ENCODE measurements at places on chromosomes 11 and 22. TPM values are rescaled to one million over a fixed set of nuclear protein-coding genes. Genes with fewer than 3 reads are reported as not detected.

The KRTAP5-8 gene
- 0.26 TPM for total RNA-seq

DNA sequence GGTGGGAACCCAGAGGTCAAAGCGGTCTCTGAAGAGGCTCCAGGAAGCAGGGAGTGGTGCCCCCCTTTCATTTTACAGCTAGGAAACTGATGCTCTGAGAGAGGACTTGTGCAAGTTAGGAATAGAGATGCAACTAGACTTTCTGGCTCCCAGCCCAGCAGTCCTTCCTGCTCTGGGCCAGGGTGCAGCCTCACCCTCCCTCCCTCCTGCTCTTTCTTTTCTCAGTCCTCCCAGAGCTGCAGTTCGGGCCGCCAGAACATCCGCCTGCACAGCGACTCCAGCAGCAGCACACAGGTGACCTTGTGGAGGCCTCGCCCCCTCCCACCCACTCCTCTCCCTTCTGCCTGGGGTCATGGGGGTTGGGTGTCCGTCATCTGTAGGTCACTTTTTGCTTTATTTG lies 51.5 kb downstream of the LHFPL7 start:
- no peak for DNase-seq

GRCh38 chr11:123250892-123251656 lies 56.0 kb upstream of the CLMP start:
- no peak for DNase-seq

DNA sequence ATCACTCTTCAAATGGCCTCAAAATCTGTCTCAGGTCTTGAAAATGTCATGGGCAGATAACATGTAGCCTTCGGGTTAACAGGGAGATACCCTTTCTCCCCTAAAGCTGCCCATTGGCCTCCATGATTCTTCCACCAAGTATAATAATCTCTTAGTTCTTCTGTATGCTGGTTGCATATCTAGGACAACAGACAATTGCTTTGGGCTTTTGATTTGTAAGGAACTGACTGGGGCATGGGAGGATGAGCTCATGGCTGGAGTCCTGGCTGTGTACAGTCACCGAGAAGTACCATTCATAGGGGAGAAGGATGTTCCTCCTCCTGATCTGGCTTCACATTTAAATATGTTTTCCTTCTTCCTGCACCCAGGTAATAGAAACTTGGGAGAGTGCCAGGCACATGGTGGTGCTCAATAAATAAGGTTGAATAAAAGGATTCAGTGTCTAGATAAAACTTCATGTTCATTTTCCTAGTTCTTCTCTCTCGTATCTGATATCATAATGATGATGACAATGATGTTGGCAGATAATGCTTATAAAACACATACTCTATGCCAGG lies 2.8 kb upstream of the AMPD3 start:
- no peak for DNase-seq

- DNase-seq = no peak
Observed at GRCh38 chr22:48373626-48374173, 1454.0 kb downstream of the BRD1 start.

- DNase-seq = no peak
Observed at GRCh38 chr11:113222241-113222640, 92.1 kb upstream of the TTC12 start.

- no peak for DNase-seq
Observed at GRCh38 chr22:22565981-22566380, 6.9 kb upstream of the PRAME start.

DNA sequence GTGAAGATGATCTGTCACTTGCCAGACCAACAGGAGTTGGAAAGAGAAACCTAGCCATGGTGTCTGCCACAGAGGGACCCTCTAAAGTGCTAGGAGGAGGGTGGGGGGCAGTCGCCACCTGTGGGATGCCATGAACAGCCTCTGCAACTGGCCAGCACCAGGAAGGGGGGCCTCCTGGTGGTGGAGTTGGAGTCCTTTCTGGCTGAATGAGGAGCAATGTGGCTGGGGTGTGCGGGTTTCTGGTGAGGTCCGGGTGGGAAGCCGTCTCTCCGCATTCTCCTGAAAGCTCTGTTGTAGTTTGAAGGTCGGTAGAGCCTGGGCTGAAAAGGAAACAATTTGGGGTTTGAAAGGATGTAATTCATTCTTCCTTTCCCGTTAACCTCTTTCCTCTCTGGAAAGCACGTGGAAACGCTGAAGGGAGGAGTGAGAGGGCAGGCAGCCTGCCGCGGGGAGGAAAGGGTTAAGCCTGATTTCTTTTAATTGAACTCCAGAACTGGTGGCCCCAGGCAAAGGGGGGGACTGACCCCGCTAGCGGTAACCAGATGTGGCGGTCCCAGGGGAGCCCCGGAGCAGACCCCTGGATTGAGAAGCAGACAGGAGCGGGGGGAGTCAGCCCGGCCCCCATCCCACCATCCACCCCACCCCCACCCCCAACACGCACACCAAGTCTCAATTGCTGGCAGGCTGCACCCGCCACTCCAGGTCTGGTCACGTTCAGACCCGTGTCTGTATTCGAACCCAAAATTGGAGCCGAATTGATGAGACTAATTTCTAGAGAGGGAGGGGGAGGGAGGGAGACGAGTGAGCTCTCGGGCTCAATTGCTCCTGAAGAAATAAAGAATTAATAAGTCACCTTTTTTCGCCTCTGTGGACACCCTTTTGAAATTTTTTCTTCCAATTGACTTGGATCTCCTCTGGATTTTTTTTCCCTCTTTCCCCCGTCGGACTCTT lies 1.8 kb upstream of the FLI1 start:
- DNase-seq = no peak

DNA sequence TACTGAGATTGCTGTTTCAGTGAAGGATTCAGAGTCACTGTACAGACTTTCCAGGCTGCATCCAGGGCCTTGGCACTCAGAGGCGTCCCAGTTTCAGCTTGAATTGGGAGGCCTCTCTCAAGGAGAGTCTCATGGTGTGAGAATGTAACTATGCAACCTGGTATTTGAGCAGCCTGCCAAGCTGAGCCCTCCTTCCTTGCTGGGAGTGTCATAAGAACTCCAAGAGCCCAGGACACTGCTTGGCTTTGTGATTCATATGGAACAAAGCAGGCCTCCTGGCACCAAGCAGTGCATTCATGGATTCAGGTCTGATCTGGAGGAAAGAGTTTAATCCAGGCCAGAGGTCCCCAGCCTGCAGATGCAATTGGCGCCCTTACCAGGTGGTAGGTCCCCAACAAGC lies 171.7 kb downstream of the DBX1 start:
- no peak for DNase-seq

- no peak for DNase-seq
Observed at GRCh38 chr22:27134315-27134701, 476.9 kb downstream of the MIAT start.

GRCh38 chr22:23285734-23286133 lies 105.4 kb downstream of the BCR start:
- DNase-seq = no peak

GRCh38 chr22:21755851-21756284 lies 20.3 kb upstream of the YPEL1 start:
- no peak for DNase-seq

DNA sequence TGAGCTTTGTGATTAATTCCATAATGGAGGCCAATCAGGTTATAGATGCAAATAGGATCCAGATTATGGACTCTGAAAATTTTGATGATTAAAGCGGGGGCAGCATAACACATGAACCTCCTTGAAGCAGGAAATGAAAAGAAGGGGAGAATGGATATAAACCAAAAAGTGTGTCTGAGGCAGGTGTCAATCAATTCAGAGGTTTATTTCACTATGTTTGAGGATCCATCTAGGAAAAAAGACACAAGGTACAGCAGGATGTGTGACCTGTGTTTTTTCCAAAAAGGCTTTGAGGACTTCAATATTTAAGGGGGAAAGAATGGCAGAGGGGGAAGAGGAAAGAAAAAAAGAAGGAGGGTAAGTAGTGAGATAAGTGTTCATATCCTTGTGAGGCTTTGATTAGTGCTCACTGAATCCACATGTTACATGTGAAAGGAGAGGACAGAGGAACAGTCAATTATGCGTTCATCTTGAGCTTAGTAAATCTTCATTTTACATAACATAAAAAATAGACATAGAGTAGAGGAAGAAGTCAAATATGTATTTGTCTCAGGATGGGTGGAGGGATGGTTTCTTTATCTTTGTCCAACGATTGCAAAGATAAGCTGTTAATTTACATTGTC lies 34.1 kb downstream of the MS4A2 start:
- no peak for DNase-seq

Measured in SK-MEL-5 (cell line).